Fibroblast of mammary gland (primary cell): ENCODE measurements at places on chromosomes 7 and 10.

DNA sequence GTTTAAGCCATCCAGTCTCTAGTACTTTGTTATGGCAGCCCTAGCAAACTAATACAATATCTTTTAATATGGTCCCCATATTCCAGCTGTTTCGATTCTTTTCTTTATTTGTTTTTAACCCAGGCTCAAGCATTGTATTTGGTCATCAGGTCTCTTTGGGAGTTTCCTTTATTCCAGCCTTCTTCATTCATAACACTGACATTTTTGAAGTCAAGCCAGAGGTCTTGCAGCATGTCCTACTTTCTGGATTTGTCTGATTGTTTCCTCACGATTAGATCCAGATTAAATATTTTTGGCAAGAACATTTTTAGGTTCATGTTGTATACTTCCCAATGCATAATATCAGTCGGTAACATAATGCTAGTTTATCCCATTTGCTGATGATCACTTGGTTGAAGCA is 11.8 kb downstream of the SLC25A13 start:
- peak; percentile 71 for DNase-seq

- no peak for DNase-seq
Observed at GRCh38 chr7:149809215-149809614, 29.0 kb upstream of the ZNF862 start.

GRCh38 chr10:101897633-101898032 is 54.0 kb upstream of the KCNIP2 start:
- peak; percentile 26 for DNase-seq

- no peak for DNase-seq
Observed at GRCh38 chr7:123075838-123076467, 80.5 kb upstream of the TAS2R16 start.

GRCh38 chr10:109961174-109962001 is 38.1 kb upstream of the XPNPEP1 start:
- DNase-seq, result peak; percentile 73

- DNase-seq, result no peak
Observed at GRCh38 chr7:69218576-69218975, 379.7 kb upstream of the AUTS2 start.

- no peak for DNase-seq
Observed at GRCh38 chr10:232061-232460, 96.8 kb downstream of the ZMYND11 start.

- no peak for DNase-seq
Observed at GRCh38 chr10:17455015-17455520, 673 bp upstream of the ST8SIA6 start.

DNA sequence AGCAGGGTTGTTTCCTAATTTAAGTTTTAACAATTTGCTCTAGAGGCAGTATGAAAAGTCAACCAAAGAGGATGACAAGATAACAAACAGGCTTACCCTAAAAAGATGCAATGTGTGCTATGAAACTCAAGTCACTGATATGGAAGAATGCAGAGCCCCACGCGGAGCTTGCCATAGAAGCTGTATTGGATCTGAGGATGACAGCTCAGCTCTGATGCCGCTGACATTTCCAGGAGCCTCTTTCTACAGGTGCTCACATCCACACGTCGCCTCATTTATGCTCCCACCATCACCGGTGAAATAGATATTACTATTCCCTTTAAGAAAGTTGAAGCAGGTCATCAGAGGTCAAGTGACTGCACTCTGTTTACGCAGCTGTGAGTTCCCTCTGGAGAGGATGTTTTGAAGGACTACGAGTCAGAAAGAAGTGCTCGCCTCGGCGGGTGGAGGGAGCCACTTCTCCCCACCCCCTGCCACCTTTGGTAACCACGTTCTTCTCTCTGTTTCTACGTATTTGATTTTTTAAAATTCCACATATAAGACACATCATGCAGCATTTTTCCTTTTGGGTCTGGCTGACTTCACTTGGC is 275.4 kb downstream of the GLRX3 start:
- DNase-seq, result no peak

DNA sequence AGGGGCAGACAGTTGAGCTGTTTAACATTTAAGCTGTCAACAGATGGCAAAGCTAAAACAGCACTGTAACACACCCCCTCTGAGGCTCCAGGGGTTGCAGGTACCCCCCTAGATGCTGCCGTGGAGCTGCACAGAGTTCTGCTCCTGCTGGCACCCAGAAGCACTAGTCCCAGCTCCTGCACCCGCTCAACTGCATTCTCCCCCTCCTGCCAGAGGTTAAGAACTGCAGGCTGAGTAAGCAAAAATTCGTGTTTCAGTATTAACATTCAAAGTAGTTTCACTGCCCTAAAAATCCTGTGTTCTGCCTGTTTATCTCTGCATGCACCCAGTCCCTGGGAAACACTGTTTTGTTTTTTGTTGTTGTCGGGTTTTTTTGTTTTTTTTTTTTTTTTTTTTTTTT is 790.8 kb upstream of the KCND2 start:
- peak; percentile 25 for DNase-seq

DNA sequence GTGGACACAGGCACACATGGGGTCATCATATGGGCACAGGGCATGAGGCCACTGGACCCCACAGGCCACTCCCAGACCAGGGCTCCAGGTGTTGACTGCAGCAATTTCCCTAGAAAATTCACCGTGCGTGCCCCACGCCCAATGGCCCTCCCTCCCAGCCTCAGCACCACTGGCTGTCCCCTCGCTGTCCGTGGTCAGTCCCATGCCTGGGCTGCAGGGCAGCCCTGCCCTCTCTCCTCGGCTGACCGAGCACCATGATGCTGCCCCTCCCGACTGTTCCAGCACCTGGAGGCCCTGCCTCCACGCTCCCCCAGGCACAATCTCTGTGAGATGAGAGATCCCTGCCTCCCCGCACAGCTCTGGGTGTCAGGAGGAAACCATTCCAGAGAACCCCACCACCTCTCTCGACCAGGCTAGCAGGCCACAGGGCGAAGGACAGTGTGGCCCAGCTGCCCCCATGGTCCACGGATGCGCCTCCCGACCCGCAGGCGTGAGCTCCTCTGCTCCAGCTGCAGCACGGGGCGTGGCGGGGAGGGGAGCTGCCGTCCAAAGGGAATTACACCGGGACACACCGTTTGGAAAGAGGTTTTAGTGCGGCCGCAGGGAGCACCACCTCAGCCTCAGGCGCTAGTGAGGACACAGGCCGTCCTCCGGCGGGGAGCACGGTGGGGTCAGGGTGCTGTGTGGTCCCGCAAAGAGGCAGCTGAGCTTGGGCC is 12.6 kb downstream of the NUDT1 start:
- no peak for DNase-seq

- DNase-seq, result no peak
Observed at GRCh38 chr10:15335508-15335907, 35.6 kb downstream of the FAM171A1 start.

- no peak for DNase-seq
Observed at GRCh38 chr10:86708068-86708782, 39.9 kb downstream of the LDB3 start.

DNA sequence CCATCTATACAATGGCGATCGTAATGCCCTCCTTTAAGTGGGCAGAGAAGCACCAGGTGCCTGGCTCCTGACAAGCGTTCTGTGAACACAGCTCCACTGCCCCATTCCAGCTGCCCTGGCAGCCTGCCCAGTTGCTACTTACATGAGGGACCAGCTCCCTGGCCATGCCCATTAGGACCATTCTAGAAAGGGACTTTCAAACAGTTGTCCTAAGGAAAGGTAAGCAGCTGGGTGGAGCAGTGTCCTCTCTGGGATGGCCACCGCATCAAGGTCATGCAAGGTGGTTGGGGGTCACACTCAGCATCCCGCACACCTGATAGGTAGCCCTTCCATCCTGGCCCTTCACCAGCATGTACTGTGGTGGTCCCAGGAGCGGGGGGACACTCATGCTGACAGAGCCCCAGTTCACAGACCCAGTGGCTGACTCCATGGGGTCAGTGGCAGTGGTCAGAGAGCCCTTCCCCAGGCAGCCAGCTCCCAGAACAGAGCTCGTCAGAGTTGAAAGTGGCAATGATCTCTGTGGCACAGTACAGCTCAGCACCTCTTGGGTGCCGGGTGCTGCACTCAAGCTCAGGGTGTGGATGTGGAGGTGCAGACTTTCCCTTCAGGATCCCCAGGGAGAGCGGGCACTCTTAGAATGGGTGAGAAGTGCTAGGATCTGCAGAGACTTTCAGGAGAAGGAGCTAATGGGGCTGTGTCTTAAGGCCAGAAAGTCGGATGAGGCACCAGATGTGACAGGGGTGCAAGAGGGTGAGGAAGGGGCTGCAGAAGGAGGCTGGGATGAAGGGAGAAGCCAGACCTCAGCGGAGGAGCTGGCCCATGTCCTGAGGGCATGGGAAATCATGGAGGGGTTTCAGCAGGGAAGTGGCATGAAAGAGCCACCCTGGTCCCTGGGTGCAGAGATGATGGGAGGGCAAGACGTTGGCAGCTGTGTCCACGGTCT is 10.9 kb downstream of the MMRN2 start:
- no peak for DNase-seq

DNA sequence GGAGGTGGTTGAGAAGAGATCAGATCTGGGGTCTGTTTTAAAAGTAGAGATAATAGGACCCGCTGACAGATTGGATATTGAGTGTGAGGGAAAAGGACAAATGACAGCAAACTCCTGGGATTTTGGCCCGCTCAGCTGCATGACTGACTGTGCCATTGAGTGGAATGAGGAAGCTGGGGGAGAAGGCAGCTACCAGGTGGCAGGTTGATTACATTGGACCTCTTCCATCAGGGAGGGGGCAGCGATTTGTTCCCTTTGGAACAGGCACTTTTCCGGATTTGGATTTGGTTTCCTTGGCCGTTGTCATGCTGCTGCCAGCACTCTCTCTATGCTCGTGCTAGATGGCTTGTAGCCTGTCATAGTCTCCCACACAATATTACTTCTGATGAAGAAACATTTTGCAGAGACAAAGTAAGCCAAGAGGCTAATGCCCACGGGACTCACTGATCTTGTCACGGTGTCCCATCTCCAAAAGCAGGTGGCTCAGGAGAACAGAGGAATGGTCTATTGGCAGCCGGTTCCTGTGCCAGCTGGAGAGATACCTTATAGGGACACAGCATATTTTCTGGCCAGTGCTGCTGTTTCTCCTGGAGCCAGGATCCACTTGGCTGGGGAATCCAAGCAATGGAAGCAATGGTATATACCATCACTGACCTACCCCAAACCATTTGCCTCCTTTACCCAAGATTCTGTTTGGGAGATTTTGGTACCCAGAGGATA is 69.1 kb upstream of the WAC start:
- DNase-seq, result no peak

DNA sequence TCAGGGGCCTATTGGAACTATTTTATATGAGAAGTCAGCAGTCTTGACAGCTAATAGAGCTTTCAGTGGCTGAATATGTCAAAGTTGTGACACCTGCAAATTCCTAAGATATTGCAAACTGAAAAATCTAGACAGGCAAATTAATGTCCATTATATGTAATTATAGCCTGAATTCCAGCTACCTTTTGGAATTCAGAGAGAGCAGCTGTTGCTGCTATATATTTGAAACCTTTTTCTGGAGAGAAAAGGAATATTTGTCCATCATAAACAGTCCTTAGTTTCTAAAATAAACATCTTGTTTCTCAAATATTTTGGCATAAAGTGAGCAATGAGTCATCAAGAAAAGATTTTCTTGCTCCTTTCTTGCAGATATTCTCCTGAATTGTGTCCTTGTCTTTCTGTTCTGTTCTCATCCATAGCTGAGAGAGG is 408.9 kb upstream of the SEMA3D start:
- peak; percentile 39 for DNase-seq

DNA sequence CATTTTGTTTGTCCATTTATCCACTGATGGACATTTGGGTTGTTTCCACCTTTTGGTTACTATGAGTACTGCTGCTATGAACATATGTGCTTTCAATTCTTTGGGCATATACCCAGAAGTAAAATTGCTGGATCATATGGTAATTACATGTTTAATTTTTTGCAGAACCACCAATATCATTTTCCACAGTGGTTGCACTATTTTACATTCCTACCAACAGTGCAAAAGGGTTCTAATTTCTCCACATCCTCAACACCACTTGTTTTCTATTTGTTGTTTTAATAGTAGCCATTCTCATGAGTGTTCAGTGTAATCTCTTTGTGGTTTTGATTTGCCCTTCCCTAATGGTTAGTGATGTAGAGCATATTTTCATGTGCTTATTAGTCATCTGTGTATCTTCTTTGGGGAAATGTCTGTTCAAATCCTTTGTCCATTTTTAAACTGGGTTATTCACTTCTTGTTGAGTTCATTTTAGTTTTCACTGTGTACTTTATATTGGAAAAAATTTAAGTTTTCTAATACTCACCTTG is 101.9 kb downstream of the HIBADH start:
- peak; percentile 87 for DNase-seq

DNA sequence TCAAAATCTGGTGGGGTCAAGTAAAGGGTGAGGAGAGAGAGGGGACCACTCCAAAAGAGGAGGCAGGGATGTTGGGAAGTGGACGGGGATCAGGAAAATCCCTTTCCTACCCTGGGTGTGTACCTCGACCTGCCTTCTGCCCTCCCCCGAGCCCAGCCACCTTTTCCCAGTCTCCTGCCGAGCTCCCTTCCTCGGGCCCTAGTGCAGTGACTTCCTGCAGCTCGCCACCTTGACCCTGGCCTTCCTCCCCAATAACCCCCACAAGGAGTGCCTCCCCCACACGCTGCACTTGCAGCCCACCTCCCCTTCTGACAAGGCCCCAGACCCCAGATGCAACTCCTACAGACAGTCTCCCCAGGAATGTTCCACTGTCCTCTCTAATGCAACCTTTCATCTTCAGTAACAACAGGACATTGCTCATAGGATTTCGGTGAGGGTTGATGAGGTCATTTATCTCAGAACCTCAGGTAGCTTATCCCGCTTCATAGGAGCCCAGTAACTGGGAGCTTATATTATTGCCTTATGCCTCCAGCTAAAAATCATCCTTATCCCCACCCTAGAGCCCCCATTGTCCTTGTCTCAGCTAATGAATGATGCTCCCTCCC is 90.1 kb downstream of the MKI67 start:
- no peak for DNase-seq

- no peak for DNase-seq
Observed at GRCh38 chr10:92773776-92774175, 74.5 kb upstream of the EXOC6 start.

- DNase-seq, result peak; percentile 16
Observed at GRCh38 chr10:89963451-89964102, 262.2 kb downstream of the KIF20B start.

DNA sequence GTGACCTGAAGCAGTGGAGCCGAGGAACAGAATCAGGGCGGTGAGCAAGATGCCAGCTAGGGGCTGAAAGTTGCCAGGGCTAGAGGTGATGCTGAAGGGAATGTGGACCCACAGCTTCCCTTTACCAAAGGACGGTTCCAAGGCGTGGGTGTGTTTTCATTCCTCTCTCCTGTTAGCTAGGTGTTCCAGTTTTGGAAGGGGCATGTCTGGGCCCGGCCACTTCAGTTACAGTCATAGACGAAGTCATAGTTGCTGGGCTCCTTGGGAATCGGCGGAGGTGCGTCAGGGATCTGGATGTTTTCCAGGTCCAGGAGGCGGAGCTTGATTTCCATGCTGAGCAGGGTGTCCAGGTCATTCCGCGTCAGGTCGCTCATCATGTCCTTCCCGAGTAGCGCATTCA is 131.0 kb upstream of the AOAH start:
- DNase-seq, result no peak

- no peak for DNase-seq
Observed at GRCh38 chr7:12327922-12328321, 75.7 kb downstream of the VWDE start.
